ENCODE measurements at places on chromosomes 13 and 19.

GRCh38 chr19:13036366-13036976 lies 41.2 kb downstream of the NFIX start:
- no peak for DNase-seq

DNA sequence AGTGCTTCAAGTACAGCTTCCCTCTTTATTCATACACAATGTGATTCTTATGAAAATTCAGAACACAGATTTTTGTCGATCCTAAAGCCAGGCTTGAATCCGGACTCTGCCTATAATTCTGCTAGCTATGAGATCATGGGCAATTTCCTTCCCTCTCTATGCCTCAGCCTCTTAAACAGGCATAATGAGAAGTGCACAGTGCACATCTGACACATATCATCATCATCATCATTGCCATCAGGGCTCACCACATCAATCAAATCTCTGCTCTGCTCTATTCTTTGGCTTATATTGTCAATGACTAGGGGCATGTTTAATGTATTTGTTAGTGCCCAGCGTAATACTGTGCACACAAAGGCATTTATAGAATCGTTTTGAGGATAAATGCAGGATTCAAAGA lies 269.1 kb downstream of the ABCC4 start:
- DNase-seq: no peak

- DNase-seq: peak; percentile 85
Measured at GRCh38 chr19:39403331-39404312, 3.0 kb upstream of the ZFP36 start.

GRCh38 chr13:104372095-104372655 lies 1306.0 kb upstream of the SLC10A2 start:
- DNase-seq: no peak

- DNase-seq: no peak
Measured at GRCh38 chr19:58563823-58564222, 5.4 kb upstream of the UBE2M start.

DNA sequence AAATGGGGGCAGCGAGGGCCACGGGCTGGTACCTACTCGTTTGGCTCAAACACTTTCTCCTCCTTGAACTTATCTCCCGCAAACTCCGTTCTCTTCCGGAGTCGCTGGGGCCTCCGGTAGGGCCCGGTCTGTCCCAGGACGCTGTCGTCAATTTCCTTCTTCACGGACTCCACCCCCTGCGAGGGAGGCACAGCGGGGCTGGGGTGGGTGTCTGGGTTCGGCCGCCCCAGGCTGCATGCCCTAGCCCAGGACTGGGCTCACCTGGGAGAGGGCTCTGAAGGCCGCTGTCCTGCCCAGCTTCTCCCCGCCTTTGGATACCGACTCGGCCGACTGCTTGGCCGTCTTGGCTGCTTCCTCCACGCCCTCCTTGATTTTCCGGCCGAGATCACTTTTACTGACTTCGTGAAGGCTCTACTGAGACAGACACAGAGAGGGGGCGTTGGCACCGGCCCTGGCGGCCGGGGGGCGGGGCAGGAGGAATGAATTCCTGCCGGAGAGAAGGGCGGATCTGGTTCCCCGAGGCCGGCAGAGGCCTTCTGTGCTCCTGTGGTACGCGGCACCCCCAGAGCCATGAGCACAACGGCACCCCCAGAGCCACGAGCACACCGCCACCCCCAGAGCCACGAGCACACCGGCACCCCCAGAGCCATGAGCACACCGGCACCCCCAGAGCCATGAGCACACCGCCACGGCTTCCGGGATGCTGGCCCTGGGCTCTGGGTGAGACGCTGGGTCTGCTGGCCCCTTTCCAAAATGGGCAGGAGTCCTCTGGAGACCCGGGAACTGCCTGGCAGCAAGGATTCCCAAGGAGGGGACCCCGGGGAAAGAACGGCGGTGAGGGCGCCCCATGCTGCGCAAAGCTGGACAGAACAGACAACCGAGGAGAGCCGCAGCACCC lies 8.1 kb upstream of the CTXN1 start:
- no peak for DNase-seq

DNA sequence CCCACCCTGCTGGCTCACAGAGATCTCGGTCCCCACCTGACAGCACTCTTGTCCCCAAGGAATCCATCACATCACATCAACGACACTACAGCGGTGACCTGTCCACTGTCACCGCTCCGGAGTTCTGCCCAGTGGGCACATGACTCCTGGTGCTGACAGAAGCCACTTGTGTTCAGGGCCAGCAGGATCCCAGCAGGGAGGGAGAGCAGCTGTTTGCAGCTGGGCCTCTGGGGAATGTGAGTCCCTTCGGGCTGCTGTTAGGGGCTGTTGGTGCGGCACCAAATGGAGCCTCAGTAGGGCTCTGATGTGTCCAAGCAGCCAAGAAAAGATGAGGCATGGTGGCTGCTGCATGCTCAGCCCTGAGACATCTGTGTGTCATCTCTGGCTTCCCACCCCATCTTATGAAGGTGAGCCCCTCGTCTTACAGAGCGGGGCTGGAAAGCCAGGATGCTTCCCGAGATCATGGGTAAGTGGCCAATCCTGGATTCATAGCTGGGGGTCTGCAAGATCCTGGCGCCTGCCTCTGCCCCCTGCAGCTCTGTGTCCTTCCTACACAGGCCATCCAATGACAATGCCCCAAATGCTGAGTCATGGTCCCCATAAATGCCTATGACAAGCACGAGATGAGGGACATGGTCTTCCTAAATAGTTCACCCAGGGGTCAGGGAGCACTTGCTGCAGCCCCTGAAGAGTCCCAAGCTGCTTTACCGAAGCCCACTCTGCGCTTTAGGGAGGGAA lies 56.0 kb downstream of the F2RL3 start:
- no peak for DNase-seq

GRCh38 chr19:41566001-41566400 lies 10.0 kb upstream of the CEACAM21 start:
- DNase-seq: no peak

GRCh38 chr13:24922387-24922744 lies 158.4 kb downstream of the RNF17 start:
- no peak for DNase-seq

- no peak for DNase-seq
Measured at GRCh38 chr13:41802043-41802683, 158.7 kb downstream of the VWA8 start.

GRCh38 chr13:23796551-23796950 lies 92.6 kb downstream of the MIPEP start:
- no peak for DNase-seq

DNA sequence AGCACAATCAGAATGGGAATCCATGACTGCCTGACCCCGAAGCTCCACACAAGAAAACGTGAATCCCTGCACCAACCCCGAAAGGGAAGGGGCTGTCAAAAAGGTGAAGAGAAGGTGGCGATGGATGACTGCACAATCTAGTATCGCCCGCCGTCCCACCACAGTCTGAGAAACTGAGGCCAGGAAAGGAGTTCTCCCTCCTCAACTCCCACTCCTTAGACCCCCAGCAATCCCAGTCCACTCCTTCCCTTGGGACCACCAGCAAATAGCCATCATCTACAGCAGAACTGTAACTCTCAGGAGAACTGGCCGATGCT lies 451 bp downstream of the NOSIP start:
- DNase-seq: no peak

DNA sequence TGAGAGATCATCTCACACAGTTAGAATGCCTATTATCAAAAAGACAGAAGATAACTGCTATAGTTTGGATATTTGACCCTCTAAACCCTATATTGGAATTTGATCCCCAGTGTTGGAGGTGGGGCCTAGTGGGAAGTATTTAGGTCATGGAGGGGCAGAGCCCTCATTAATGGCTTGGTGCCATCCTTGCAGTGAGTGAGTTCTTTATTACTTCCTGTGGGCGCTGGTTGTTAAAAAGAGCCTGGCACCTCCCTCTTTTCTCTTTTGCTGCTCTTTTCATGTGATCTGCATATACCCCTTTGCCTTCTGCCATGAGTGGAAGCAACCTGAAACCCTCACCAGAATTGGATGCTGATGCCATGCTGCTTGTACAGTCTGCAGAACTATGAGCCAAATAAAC lies 66.8 kb downstream of the TDRD3 start:
- DNase-seq: no peak

GRCh38 chr19:18417250-18418028 lies 1.8 kb upstream of the SSBP4 start:
- DNase-seq: peak; percentile 84

DNA sequence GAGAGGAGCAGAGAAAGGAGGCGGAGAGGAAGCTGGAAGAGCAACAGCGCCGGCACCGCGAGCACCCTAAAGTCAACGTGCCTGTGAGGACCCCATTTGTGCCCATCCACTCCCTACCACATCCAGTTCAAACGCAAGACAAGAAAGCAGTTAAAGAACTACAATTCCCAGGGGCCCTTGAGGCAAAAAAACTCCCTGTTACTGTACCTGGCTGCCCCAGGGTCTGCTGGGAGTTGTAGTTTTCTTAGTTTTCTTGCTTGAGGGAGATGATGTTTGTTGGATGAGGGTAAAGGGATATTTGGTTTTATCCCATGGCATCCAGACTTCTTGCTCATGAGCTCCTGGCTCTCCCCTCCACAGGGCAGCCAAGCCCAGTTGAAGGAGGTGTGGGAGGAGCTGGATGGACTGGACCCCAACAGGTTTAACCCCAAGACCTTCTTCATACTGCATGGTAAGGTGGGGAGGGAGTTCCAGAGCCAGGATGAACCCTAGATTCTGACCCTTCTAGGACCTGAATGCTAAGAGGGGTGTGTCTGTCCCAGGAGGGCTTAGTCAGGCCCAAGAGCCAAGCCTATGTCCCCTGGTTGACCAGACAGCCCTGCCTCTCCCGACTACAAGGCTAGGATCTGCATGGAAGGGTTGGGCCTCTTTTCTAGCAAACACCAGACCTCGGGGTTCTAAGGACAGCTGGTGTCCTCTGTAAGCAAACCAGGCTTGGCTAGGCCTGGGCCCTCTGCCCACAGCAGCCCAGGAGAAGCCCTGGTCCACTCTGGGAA lies 13.2 kb downstream of the NUCB1 start:
- no peak for DNase-seq

DNA sequence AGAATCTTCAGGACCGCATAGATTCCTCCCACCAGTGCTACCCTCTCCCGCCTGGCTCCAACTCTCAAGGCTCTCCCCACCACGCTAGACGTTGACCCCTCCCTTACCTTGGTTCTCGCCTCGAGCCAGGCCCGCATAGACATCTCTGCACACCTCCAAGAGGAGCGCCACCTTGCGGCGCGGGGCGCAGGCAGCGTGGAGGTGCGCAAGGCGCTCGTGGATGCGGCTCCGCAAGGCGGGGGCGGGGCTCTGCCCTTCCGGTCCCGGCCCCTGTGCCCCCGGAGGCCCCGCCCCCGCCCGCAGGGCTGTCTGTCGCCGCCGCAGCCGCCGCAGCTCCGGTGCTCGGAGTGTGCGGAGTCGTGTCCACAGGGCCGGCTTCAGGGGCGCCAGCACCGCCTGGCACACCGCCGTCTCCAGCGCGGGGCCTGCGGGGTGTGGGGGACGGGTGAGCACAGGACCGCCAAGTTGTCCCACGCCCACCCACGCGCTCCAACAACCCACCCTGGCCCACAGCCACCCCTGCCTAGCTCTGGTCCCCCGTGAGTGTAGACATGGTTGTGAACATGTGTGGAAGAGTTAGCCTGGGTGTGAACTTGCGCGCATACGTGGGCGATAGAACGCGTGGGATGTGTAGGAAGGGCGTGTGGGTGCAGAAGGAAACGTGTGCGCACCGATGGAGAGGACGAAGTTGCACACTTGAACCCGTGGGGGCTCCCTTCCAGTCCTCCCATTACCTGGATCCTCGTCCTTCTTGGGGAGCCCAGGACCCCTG lies 8.1 kb downstream of the RINL start:
- DNase-seq: peak; percentile 94

DNA sequence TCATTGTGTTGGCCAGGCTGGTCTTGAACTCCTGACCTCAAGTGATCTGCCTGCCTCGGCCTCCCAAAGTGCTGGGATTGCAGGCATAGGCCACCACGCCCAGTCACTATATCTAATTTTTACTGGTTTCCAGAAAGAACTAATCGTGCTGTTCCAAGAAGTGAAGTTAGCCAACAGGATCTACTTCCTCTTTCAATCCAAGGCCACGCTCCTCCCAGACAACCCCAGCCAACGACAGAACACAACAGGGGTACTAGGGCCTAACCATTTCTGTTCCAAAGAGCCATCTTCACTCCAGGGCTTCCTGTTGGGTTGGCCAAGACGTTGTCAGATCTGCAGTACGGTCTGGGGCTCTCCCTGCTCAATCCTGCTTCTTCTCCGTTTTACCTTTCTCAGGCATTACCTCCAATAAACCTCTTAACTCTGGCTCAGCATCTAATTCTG lies 7.0 kb upstream of the LSM14A start:
- no peak for DNase-seq

- no peak for DNase-seq
Measured at GRCh38 chr19:31223740-31224534, 125.3 kb downstream of the TSHZ3 start.

GRCh38 chr19:46915386-46915785 lies 54.6 kb downstream of the ARHGAP35 start:
- DNase-seq: no peak

- peak; percentile 20 for DNase-seq
Measured at GRCh38 chr13:52599037-52599847, 43.0 kb upstream of the HNRNPA1L2 start.

DNA sequence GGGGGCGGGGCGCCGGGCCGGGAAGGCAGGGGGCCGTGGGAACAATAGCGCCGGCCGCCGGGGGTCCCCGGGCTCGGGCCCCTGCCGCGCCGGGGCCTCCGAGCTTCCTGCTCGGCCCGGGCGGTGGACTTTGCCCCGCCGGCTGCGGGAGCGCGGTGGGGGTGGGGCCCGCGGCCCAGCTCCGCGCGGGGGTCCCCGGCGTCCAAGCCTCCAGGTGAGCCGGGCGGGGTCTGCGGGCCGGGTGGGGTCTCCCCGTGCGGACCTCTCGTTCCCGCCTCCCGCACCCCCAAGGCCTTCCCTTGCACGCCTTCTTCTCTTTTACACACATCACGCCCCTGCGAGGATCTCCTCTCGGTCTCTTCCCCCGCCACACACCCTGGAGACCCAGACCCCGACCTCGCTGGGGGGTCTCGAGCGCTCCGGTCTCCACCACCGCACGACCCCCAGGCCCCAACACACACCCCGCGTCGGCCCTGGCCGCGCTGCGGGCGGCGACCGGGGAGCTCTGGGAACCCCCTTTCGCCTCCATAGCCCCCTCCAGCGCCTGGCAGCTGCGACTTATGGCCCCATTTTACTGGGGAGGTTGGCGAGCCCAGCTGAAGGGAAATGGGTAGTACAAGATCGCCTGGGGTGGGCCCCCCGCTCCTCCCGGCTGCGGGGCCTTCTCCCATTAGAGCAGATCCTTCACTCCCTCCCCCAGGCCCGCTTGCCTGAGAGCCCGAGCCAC lies 711 bp downstream of the CAMSAP3 start:
- peak; percentile 45 for DNase-seq

Data from GM13977 (cell line).